ENCODE measurements at places on chromosomes 4 and X.
A peak's percentile ranks its signal among the peaks of the same experiment; 100 is the strongest.

- DNase-seq: peak; percentile 89
These were observed at the start of gene LCORL for GRCh38 chr4:18021720-18022571. Gene LCORL, minus strand, starts transcription at chr4:18021755. Its CDS starts 4 bp downstream, at chr4:18021751.

DNA sequence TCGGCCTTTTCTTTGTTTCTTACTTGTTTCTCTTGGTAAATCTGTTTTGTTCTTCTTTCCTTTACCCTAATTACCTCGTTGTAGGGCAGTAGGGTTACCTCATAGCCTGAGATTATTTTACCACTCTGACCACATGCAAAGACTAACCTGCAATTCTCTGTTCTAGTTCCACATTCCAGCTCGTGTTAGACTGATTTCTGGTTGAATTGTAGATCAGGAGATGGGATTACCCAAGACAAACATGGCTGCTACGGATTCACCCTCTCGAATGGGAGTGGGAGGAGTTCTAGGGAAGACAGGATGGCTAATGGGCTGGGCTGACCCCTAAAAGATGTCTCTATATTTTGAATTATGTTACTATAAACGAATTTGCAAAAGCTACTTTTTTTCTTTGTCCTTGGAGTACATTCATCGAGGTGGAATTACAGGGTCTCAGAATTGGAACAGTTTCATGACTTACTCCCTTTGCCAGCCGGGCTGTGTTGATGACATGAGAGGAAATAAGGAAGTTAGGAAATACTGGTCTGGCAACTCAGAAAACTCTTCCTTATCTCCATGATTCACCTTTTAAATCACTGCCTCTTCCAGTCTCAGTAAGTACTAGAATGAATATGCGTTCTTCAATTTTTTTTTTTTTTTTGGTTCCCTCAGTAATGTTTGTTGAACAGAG lies 36.7 kb upstream of the FBXW7 start:
- no peak for DNase-seq

DNA sequence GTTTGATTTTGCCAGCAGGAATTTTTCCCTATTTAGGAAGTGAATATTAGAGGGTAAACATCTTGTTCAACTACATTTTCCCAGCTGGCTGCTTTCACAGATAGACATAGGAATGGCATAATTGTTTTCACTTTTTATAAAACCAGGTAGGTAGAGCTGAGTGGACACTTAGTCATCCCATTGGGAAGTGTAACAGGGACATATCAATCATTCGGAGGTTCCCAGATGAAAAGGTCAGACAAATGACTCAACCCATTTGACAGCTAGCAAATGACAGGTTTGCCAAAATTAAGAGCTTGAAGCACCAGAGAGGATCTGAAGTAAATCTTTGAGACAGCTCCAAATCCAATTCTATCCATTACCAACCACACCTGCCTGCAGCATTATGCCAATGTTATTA lies 205.3 kb downstream of the SLC39A8 start:
- DNase-seq: no peak

GRCh38 chr4:53196882-53197771 lies 168.7 kb downstream of the SCFD2 start:
- peak; percentile 18 for DNase-seq

DNA sequence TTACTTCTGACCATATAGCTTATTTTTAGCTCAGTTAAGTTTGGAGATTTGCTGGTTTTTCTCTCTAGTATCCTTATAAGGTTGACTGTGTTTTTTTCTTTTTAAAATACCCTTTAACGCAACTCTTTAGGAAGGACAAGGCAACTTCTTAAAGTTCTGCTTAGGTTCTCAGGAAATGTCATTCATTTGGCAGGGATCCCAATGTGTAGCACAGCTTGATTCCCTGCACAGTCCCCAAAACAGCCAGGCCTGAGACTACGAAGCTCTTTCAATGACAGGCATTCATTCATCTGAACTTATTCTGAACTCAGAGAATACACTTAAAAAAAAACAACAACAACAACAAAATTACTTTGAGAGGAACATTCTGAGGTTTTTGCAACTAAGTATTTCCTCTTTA lies 1765.8 kb downstream of the PCDH7 start:
- DNase-seq: no peak

- no peak for DNase-seq
These were observed 43.8 kb downstream of the ELOVL6 start for GRCh38 chr4:110154582-110154981.

- DNase-seq: peak; percentile 2
These were observed 1000.7 kb downstream of the STIM2 start for GRCh38 chr4:27861381-27861787.

DNA sequence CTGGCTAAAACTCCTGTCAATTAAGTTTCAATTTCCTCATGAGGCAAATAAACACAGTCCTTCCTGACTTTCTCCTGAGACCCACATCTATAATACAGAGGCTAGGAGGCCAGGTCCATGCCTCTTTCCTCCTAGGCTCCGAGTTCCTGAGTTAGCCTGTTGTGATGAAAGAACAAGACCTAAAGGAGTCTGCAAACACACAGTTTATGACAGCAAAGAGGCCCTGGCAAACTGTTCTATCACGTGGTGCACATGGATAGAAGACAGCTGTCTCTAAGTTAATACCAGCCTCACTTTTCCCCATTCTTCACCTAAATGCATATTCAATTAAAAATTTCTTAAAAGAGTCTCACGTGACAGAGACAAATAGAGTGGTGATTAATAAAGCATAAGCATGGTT lies 145.2 kb downstream of the TET2 start:
- DNase-seq: no peak

DNA sequence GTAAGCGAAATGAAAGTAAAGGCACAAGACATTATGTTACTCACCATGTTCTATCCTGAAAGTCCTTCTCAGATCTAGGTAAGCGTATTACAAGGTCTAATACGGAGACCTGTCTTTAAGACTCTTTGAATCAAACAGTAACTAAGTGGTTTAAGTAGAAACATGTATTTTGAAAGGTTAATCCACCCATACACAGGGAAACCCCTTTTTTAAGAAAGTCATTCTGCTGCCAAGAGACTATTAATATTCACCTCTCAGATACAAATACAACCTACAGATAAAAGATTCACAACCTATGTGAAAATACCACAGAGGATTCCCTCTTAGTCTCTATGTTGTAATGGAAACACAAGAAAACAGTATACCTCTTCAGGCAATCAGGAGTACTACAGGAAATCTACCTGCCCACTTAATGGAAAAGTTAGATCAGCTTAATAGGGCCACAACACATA lies 63.2 kb upstream of the TNIP3 start:
- no peak for DNase-seq

DNA sequence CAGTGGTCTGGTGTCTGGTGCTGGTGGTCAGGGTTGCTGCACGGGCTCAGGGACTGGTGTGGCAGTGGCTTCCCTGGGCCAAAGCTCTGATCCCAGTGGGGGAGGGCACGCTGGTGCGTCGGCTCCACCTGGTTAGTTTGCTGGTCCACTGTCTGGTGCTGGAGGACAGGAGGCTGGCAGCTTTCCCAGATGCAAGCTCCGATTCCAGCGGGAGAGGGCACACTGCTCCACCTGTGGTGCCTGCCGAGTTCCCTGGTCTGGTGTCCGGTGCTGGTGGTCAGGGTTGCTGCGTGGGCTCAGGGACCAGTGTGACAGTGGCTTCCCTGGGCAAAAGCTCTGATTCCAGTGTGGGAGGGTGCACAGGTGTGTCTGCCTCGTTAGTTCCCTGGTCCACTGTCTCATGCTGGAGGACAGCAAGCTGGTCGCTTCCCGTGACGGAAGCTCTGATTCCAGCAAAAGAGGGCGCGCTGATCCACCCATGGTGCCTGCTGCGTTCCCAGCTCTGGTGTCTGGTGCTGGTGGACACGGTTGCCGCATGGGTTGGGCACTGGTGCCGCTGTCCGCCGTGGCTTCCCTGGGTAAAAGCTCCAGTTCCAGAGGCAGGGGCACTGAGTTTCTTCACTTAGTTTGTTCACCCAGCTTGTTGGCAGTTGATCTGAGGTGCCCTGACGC lies 5.8 kb downstream of the VMA21 start:
- DNase-seq: no peak

GRCh38 chr4:17236686-17237085 lies 275.2 kb downstream of the QDPR start:
- DNase-seq: no peak

DNA sequence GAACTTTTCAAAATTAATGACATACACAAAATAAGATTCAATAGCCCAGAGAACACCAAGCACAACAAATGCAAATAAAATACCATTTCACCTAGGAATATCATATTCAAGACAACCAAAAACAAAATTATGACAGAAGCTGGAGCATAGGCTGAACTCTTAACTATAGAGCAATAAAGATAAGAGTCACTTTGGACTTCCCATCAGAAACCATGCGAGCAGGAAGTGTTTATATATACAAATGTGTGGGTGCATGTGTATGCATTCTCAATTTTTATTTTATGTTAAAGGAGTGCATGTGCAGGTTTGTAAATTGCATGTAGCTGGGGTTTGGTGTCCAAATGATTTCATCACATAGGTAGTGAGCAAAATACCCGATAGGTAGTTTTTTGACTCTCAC lies 291.6 kb downstream of the ARAP2 start:
- DNase-seq: no peak
